Karpas-422 (cell line): ENCODE measurements at places on chromosomes 13 and 19.

- no peak for DNase-seq
These were observed 52.2 kb downstream of the IRS2 start for GRCh38 chr13:109734002-109734785.

DNA sequence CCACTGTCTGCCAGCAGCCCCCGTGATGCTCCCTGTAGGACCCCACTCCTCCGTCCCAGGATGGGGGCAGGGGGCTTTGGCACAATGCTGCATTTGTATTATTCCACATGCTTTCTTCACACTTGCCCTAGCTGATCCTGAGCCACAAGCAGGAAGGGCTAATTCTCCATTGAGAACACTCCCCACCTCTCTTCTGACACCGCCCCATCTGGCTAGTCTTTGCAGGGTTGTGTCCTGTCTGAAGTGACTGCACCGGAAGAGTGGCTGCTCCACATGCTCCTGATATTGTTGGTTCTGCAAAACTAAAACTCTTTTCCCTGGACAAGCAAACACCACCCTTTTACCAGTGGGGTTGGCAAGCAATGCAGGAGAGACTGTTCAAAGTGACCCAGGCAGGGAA, 18.0 kb downstream of the ZNF574 start:
- no peak for DNase-seq

DNA sequence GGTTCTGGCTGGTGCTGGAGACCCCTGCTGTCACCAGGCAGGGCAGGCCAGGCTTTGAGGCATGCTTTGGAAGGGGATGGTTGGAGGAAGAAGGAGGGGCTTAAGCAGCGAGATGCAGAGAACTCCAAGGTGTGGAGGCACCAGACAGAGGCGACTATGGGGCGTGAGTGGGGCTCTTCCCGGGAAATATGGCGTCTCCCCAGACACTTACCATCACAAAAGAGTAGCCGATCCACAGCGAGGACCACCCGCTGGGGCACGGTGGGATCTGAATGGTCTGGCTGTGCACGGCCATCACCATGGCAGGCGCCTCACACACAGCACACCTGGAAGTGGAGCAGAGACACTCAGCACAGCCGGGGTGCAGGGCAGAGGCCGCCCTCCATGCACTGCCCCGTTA, 151.9 kb downstream of the COL4A1 start:
- no peak for DNase-seq

DNA sequence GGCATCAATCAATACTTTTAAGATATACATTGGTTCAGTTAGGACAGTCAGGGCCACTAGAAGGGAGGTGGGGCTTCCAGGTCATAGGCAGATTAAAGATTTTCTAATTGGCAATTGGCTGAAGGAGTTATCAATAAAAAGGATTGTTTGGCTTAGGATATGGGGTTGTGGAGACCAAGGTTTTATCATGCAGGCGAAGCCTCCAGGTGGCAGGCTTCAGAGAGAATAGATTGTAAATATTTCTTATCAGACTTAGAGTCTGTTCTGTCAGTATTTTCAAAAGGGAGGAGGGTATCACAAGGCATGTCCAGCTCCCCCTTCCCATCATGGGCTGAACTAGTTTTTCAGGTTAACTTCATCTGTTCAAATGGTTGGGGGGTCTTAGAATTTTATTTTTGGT, 77.4 kb upstream of the FARP1 start:
- no peak for DNase-seq

DNA sequence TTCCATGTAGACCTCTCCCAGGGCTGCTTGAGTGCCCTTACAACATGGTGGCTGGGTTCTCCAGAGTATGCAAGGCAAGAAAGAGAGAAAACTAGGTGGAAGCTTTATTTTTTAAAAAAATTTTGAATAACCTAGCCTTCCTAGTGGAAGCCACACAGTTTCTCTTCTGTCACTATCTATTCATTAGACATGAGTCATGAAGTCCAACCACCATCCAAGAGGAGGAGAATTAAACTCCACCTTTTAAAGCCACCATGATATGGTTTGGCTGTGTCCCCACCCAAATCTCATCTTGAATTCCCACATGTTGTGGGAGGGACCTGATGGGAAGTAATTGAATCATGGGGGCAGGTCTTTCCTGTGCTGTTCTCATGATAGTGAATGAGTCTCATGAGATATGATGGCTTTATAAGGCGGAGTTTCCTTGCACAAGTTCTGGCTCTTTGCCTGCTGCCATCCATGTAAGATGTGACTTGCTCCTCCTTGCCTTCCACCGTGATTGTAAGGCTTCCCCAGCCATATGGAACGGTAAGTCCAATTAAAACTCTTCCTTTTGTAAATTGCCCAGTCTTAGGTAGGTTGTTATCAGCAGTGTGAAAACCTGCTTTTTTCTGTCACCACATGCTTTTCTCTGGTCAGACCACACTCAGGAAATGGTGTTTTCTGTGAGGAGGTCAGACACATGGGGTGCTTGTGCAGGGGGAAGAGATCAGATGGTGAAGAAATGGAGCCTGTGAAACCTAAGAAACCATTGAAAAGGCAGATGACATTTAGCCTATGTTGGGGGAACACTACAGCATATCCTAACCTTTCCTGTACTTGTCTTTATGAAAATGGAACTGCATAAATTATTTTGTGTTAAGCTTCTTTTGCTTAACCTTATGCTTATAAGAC, 57.7 kb downstream of the ANKRD10 start:
- DNase-seq = no peak
